ENCODE measurements at places on chromosomes 16 and 17.

DNA sequence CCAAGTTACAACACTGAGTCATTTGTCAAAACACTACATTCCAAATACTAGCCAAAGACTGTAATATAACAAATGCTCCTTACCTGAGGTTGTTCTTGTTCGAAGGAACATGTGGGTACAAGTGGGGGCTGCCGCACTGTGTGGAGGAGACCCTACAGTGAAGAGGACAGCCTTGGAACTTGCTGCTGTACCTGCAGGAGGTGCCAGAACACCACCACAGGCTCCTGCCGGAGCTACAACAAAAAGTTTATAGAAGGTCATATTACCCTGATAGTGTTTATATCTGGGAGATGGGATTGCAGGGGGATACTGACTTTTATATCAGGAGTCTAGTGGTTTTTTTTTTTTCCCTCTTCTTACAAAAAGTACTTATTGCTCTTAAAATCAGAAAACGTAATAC lies 37.8 kb upstream of the ALDH3A1 start:
- DNase-seq = peak; percentile 11

- no peak for DNase-seq
These were observed 6.7 kb upstream of the BCAR1 start for GRCh38 chr16:75257886-75258806.

DNA sequence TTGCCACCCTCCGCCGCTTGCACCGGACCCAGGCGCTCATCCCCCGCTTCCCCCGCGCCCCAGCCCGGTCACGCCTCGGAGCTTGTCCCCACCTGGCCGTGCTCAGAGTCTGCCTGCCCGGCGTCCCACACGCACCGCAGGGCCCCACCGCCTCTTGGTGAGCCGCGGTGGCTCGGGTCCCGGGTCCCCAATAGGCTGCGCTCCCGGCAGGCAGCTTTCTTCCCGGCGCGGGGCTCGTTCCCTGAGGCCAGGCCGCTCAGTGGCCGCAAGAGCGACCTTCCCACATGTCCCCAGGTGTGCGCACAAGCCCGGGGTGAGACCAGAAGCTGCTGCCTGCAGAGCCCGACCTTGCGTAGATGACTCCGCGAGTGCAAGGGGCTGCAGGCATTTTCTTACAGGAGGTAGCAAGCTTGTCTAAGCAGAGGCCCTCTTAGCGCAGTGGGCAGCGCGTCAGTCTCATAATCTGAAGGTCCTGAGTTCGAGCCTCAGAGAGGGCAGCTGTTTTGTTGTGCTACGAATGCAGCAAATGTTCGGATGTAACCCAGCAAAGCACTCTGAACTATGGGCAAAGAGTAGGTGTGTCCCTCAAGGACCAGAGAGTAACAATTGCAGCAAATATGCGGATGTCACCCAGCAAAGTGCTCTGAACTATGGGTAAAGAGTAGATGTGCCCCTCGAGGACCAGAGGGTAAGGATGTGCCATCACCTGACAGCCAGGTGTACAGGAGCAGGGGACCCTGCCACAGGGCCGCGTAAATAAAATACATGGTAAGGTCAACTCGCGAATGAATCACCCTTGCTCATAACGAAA lies 15.6 kb downstream of the TLE7 start:
- DNase-seq = peak; percentile 77

- DNase-seq = no peak
These were observed 9.9 kb upstream of the NDRG4 start for GRCh38 chr16:58490065-58490464.

DNA sequence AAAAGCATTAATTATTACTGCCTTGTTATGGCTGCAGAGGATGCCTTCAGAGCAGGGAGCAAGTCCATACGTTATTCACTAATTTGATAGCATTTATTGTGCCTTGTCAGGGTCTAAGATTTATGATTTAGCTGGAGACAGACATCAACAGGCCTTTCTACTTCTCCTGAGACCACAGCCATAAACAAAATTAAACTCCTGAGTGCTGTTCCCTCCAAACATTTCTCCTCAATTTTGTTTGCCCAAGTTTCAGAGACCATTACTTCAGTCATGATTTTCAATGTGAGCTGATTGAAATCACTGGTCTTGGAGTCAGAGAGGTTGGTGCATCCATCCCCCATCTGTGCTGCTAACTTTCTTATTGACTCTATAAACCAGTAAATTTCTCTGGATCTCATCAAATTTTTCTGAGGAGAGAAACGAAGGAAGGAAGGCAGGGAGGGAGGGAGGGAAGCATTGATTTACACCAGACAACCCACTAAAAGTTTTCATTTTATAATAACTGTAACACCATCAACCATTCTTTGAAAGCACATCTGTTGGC lies 423.6 kb upstream of the CDH11 start:
- DNase-seq = no peak

- DNase-seq = no peak
These were observed 15.7 kb downstream of the PRSS27 start for GRCh38 chr16:2704166-2704982.

DNA sequence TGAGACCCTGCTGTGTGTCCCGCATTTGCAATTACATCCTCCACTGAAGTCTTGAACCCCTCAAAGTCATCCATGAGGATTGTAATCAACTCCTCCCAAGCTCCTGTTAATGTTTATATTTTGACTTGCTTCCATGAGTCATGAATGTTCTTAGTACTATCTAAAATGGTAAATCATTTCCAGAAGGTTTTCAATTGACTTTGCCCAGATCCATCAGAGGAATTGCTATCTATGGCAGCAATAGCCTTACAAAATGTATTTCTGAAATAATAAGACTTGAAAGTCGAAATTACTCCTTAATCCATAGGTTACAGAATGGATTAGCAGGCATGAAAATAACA lies 2.5 kb upstream of the C16orf87 start:
- DNase-seq = no peak

GRCh38 chr17:74936470-74936799 lies 737 bp downstream of the OTOP3 start:
- no peak for DNase-seq

- peak; percentile 54 for DNase-seq
These were observed 1.6 kb downstream of the ALG1 start for GRCh38 chr16:5073279-5073629.

DNA sequence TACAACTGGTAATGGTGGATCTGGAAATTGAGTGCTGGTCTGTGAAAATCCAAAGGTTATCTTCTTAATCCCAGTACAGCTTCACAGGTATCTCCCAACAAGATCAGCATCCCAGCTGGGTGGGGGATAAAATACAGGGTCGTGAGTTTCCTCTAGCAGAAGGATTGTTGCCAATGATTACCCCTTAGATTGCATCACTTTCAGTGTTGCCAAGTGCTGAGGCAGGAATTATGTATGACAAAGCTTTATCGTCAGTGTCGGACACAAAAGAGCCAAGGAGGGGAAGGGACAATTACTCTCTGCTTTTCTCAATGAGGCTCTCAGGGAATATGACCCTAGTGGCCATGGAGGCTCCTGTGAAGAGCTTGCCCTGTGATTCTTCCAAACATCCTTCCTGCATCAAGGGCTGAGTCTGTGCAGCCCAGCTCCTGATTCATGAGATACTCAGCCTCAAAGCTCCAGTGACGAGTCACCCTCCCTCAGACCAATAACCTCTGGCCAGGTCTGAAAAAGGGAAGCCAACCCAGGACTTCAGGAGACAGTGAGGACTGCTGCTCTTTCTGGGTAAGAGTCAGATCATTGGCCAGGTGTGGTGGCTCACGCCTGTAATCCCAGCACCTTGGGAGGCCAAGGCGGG lies 15.0 kb downstream of the OR1F1 start:
- DNase-seq = no peak

DNA sequence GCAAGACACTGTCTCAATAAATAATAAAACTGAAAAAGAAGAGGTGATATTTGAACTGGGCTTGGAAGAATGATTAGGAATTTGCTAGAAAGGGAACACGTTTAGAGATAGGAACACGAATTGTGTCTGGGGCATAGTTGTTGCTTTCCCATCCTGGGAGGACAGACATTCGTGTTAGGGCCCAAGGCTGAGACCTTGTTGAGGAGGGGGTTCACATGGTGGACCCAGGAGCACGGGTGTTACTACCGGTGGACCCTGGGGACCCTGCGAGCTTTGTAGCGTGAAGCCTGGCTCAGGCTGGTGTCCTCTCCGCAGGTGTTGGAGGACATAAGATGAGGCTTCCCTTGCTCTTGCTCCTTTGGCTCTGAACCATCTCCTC lies 1.2 kb downstream of the ACSF3 start:
- no peak for DNase-seq

GRCh38 chr16:728131-728889 lies 1.4 kb downstream of the HAGHL start:
- DNase-seq = peak; percentile 63

GRCh38 chr16:87734644-87735043 lies 31.1 kb downstream of the KLHDC4 start:
- no peak for DNase-seq

DNA sequence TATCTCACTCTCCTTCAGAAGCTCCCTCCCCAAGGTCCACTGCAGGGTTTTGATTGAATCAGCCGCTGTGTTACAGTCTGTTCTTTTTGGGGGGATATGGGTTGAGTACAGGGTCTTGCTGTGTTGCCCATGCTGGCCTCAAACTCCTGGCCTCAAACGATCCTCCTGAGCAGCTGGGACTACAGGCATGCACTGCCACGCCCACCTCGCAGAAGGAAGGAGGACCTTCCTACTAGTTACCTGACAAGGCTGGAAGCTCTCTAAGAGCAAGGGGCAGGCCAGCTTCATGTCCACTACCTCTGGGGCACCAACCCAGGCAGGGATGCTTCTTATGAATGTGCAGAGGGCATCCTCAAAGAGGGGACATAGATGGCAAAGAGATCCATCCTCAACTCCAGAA lies 1.9 kb upstream of the MMP28 start:
- DNase-seq = no peak

- DNase-seq = no peak
These were observed 54.9 kb downstream of the RAB11FIP4 start for GRCh38 chr17:31446195-31446967.

DNA sequence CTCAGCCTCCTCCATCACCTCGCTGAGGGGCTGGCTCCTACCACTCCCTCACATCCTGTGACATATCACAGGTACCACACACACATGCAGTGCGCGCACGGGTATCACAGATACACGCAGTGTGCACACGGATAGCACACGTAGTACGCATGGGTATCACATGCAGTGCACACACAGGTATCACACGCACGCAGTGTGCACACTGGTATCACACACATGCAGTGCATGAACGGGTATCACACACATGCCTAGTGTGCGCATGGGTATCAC lies 30.1 kb downstream of the ACSF3 start:
- no peak for DNase-seq

GRCh38 chr16:88886845-88887521 lies 20.5 kb upstream of the PABPN1L start:
- DNase-seq = peak; percentile 58
